ENCODE measurements at places on chromosomes 1 and 21.

DNA sequence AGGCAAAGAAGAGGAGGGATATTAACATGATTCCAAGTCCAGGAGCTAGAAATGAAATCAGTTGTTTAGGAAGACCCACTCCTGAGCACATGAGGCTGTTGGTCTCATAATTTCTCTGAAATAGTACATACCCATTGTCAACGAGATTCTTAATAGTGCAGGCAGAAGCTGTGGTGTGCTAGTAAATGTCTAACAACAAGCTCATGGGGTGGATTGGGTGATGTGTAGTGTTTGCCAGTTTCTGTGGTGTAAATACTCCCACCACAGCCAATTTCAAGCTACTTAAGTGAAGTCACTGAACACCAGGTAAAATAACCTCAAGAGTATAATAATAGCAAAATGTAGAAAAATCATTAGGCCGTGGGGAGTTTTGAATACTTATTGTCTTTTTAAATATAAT lies 42.0 kb downstream of the SYF2 start:
- no peak for DNase-seq

DNA sequence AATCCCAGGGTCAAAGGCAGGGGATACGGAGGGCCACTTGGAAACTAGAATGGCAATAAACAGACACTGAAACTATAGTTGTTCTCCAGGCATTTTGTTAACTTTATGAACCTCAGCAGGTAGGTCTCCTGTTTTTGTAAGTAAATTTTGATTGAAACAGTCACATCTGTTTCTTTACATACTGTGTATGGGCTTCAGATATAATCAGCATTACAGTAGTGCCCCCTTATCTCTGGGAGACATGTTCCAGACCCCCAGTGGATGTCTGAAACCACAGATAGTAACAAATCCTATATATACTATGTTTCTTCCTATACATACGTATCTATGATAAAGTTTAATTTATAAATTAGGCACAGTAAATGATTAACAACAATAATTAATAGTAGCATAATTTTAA lies 11.5 kb downstream of the STIL start:
- no peak for DNase-seq

- DNase-seq, result no peak
Measured at GRCh38 chr1:173190101-173190936, 16.8 kb downstream of the TNFSF4 start.

DNA sequence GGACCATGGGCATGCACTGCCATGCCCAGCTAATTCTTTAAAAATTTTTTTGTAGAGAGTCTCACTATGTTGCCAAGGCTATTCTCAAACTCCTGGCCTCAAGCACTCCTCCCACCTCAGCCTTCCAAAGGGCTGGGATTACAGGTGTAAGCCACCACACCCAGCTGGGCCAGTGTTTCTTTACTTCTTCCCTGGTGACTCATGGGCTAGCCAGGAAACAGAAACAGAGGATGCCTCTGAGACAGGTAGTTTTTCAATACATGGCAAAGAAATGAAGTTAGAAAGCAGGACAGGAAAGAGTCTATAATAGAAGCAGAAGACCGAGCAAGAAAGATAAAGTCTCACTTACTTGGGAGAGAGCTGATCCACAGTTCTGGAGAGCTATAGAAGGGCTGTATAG lies 7.6 kb upstream of the C1orf74 start:
- no peak for DNase-seq

Data from vagina (tissue), 2 donors.